ENCODE measurements at places on chromosomes 12 and 14.

GRCh38 chr14:71332476-71332875 lies 425.2 kb downstream of the PCNX1 start:
- DNase-seq: no peak

- DNase-seq: peak; percentile 76
These were observed 79.6 kb downstream of the EXOC5 start for GRCh38 chr14:57189070-57189469.

GRCh38 chr12:2498964-2499500 lies 295.7 kb upstream of the FKBP4 start:
- DNase-seq: no peak

DNA sequence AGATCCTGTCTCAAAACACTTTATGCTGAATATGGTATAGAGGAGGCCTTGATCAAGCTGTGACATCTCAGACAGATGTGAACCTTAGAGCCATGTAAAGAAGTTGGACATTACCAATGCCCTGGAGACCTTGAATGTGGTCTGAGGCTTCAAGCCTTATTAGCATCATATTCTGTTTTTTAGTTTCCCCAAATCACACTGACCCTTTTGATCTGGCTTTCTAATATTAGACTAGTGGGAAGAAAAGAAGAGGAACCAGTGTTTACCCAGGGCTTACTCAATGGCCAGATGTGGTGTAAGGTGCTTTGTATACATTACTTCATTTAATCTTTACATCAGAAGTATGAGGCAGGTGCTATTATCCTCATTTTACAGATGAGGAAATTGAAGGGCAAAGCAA lies 10.6 kb upstream of the TBPL2 start:
- DNase-seq: no peak

GRCh38 chr12:90965204-90965603 lies 10.2 kb upstream of the CCER1 start:
- DNase-seq: no peak

- DNase-seq: no peak
These were observed 30.4 kb downstream of the CHST11 start for GRCh38 chr12:104486943-104487819.

DNA sequence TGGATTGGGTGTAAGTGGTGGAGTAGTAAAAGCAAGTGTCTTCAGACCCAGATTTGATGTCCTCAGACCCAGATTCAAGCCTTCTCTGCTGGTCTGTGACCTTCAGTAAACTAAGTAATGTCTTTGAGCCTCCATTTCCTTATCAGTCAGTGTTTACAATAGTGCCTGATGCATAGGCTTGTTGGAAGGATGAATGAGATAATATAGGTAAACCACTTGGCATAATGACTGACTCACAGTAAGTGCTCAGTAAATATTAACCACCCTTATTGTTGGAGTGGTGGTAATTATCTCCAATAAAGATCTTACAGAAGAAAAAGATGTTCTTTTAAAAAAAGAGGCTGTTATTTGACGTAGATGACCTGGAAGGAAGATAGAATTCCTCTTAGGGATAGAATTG lies 86.2 kb downstream of the IGF1 start:
- DNase-seq: no peak

DNA sequence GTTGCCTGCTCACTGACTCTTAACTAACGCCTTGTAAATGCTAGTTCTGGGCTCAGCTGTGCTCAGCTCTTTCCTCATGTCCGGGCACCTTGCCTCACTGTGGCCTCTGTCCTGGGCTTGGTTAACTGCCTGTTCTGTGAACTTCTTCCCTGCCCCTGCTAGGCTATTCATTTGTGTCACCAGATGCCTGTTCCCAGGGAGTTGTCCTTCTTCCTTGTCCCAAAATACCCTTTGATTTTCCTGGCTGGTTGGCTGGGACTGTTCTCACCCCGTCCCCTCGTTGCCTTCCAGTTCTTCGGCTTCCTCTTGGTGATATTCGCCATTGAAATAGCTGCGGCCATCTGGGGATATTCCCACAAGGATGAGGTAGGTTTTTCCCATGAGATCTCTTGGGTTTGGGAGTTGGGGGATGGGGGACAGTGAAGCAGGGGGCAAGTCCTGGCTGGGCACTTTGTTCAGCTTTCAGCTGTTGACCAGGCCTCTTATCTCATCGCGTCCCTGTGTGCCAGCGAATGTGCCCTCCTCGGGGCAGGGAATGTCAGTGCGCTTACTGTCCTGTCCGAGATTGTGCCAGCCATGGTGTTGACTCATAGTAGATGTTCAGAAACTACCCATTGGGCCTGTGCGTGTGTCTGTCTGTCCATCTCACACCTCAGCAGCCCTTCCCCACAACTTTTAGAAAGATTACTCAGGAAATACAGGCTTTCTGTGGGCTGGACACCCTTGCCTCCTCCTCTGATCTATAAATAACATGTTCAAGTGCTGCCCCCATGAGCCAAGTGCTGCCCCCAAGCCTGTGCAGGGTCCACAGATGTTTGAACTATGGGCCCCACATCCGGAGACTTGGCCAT lies 33.1 kb downstream of the CD9 start:
- DNase-seq: peak; percentile 79

DNA sequence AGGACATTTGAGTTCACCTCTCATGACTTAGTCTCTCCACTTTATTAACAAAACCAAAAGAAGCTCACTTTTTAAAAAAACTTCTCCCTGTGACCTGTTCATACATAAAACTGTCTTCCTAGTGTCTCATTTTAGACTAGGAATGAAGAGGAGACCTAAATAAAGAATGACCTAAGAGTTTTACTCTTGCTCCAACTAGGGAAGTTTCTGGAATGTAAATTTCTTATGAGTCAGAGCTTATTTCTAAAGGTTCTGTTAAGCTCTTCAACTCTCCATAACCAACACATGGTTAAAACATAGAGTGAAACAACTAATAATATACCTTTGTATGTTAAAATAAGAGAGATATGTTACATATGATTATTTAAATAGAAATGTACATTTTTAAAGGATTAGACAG lies 369.8 kb downstream of the EMP1 start:
- DNase-seq: no peak

DNA sequence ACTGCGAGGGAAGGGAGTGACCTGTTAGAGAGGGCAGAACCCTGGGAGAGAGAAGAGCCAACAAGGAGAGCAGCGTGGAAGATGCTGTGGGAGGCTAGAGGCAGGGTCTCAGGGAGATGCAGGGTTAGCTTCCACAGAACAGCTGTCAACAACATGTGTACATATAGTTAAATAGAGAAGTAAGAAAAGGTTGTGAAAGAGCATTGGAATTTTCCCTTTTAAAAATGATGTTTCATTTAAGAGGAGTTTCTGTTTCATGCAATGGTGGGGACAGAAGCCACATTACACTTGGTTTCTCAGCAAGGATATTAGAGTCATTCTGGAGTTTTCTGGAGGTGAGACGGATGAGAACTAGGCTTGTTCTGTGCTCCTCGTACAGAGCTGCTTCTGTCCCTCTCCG lies 23.8 kb upstream of the TBC1D30 start:
- DNase-seq: no peak

GRCh38 chr14:105925615-105926372 lies 399.4 kb downstream of the TMEM121 start:
- DNase-seq: no peak

DNA sequence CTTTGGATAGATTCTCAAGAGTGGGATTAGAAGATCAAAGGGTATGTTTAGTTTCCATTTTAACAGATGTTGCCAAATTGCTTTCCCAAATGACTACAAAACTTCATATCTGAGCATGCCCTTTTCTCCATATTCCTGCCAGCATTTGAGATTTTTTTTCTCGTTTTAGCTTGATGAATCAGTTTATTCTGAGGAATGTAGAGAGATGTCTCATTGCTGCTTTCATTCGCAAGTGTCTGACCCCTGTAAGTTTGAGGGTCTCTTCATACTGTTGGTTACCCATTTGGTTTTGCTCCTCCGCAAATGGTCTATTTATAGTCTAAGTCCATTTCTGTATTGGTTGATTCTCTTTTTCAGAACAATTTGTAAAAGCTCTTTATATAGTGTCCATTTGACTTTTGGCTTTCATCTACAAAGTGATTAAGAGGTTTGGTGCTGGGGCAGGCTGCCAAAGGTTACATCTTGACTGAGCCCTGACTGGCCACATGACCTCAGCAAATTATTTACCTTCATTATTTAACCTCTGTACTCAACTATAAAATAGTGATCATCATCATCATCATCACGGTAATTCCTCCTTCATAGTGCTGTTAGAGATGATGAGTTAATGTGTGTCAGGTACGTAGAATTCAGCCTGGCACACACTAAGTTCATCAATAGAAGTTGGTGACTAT lies 33.6 kb downstream of the HCAR2 start:
- no peak for DNase-seq

DNA sequence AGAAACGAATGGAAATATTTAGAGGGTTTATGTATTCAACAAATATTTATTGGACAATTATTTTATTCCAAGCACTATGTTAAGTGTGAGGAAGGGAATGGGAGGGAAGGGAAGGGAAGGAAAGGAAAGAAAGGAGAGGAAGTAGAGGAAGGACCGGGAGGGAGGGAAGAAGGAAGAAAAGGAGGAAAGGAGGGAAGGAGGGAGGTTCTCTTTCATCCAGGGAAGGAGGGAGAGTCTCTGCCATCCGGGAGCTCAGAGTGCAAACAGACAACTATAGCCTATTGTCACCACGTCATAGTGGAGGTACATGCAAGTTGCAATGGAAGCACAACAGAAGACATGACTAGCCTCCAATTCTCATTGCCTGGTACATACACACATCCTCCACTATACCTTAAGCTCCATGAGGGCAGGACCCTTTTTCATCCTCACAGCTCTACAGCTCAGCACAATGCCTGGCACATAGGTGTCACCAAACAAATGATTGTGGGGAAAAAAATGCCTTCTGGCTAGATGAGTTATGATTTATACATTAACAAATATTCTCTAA lies 48.1 kb downstream of the DAD1 start:
- DNase-seq: no peak

GRCh38 chr12:131030472-131031328 lies 77.0 kb downstream of the ADGRD1 start:
- DNase-seq: no peak

DNA sequence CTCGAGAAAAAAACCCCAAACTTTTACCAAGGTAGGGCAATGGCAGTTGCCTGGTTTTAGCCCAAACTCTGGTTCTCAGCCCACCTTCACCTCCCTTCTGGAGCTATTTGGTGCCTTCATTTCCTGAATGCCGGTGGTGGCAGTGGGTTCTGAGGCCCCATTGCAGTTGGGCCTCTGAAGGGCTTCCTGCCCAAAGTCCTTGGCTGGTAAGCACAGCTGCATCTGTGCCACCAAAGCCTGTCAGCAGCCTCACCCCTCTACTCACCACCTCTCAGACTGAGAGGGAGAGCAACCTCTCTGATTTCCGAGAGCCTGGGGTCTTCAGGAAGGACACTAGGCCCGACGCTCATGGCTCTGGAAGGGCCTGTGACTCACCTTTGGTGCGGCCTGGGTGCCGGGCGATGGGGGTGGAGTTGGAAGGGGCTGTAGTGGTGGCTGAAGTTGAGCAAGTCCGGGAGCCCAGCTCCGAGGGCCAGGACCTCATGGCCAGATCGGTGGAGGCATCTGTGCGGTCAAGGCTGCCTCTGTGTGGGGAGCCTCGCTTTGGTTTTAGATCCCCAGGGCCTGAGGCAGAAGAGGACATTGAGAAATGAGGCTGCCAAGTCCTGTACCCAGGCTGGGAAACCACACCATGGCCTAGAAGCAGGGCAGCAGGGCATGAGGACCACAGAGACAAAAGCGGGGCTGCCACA lies 38.6 kb upstream of the GPR68 start:
- DNase-seq: no peak

- no peak for DNase-seq
These were observed 675.6 kb upstream of the MDGA2 start for GRCh38 chr14:48350971-48351370.

DNA sequence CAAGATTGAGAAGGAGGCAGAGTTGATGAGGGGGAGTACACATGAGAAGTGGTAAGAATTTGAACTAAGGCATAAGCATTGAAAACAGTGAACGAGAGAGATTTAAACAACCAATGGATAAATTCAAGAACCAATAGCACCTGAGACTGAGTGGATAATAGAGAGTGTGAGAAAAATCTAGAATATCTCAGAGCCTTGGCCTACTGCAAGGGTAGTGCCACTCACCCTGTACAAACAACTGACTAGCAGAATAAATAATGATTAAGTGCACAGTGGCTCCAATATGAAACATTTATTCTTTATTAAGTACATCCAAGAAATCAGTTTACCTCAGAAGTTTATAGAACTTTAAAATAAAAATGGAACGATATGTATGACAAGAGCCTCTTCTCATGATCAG lies 54.4 kb downstream of the CAPS2 start:
- DNase-seq: no peak

- no peak for DNase-seq
These were observed 9.5 kb downstream of the MED13L start for GRCh38 chr12:116267948-116268347.

DNA sequence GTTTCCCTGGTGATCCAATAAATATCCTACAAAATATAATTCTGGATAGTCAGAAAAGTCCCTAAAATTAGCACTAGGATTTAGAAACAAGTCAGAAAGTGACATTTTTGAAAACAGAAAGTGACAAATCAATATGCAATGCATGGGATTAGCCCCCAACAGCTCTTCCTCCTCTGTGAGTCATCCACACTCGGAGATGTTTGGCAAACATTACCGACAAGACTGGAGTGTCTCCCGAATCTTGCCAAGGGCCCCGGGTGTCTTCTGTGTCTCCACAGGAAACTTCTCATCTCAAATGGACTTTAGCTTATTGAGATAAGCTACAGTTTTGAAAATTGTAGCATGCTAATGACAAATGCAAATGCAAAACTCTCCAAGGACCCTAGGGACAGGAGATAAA lies 398.9 kb upstream of the CCDC196 start:
- no peak for DNase-seq

GRCh38 chr12:21539797-21540196 lies 13.7 kb downstream of the SPX start:
- DNase-seq: no peak

GRCh38 chr12:80690513-80690912 lies 16.9 kb upstream of the MYF6 start:
- no peak for DNase-seq

DNA sequence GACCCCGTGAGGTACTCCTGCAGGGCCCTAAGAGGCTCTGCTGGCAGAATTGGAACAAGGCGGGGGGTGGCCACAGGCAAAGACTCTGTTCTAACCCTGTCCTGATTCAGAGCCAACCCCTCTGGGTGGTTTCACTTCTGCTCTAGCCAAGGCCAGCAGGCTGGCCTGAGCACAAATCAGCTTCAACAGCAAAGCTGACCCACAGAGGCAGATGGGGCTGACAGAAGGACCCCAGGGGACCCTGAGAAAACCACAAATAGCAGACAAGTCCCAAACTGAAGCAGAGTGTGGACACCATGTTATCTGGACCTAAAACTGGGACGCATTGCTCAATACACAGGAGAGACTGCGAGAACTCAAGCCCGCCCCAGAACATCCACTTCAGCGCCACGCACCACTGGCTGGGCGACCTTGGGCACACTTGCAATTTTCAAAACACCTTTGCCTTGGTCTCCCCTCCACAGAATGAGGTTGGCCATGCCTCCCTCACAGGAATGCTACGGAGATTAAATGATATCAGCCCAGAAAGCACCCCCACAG lies 76.4 kb upstream of the DICER1 start:
- peak; percentile 56 for DNase-seq

DNA sequence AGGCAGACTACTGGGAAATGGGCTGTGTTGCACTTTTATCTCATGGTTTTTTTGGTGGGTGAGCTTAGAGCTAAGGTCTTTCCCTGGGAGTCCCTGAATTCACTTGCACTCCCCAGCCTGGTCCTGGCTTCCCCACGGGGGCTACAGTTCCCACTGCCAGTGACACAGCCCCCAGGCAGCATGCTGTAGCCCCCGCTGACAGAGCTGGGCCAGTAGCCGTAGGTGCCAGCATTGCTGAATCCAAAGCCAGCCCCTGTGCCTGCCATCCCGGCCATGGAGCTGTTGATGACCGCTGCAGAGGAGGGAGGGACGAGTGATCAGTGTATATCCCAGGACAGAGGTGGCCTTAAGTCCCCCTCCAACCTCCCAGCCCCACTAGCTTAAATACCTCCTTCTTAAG lies 6.9 kb upstream of the KRT72 start:
- no peak for DNase-seq

Measured in Ammon's horn (tissue), 1 donor.